Stimulated activated CD8-positive, alpha-beta memory T cell treated with anti-CD3 and anti-CD28 coated beads, Interleukin-2, amount 100 ng/mL, for 1 hour (primary cell): ENCODE measurements at places on chromosomes 3 and 15.

GRCh38 chr3:196931828-196932587, 10.3 kb downstream of the NCBP2 start:
- DNase-seq: no peak

DNA sequence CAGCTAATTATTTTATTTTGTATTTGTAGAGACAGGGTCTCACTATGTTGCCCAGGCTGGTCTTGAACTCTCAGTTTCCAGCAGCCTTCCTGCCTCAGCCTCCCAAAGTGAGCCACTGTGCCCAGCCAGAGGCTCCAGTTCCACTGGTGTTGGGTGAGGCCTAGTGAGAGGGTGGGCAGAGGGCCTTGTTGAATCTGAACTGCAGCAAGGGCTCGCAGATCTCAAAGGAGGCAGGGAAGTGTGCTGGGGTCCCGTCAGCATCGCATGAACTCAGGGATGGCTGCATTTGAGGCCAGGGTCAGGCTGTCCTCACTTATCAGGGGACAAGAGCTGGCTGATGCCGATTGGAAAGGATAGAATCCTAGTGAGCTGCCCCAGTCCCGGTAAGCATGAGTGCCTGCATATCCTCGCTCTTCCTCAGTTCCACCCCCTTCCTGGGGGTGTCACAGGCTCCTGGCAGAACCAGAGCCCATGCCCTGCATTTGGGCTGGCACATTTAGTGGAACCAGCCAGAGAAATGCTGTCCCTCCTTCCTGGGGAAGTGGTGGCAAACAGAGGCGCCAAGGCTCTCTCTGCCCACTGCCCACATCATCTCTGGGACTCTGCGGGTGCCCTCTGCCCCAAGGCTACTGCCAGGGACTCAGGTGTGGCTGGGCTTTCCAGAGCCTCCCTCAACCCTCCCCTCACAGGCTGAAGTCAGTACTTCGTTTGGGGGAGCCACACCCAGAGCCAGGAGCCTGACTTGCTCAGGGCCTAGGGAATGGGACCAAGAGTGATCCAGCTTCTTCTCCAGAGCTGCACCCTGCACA, 24.1 kb downstream of the ALS2CL start:
- no peak for DNase-seq

- no peak for DNase-seq
These were observed 88.8 kb upstream of the PLXND1 start for GRCh38 chr3:129695230-129695629.

DNA sequence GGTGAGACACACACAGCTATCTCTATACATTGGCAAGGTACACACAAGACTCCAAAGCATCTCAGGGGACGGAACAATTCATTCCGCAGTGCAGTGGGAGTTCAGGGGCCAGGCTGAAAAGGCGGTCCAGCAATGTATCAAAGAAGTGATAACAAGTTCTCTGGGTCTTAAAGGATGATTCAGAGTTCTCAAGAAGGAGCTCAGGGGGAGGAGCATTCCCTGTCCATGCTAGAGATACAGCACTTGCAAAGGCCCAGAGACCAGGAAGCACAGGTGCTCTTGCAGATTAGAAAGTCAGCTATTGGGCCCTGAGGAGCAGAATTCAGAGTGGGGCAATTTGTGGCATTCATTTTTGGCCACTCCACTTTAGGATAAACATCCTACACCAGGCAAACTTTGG, 34.9 kb downstream of the MECOM start:
- DNase-seq: no peak

- DNase-seq: no peak
These were observed 855.4 kb upstream of the ARPP21 start for GRCh38 chr3:34783876-34784275.

- no peak for DNase-seq
These were observed 597.2 kb downstream of the EDEM1 start for GRCh38 chr3:5784690-5785089.

- no peak for DNase-seq
These were observed 596.7 kb downstream of the PDCD6IP start for GRCh38 chr3:34394978-34395748.

- no peak for DNase-seq
These were observed 98.7 kb upstream of the IQSEC1 start for GRCh38 chr3:13171704-13172643.

DNA sequence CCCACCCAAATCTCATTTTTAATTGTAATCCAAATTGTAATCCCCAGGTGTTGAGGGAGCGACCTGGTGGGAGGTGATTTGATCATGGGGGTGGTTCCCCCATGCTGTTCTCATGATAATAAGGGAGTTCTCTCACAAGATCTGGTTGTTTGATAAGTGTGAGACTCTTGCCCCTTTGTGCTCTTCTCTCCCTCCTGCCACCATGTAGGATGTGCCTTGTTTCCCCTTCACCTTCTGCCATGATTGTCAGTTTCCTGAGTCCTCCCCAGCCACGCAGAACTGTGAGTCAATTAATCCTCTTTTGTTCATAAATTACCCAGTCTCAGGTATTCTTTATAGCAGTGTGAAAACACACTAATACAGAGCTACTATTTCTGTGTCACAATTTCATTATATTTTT, 88.7 kb downstream of the NCEH1 start:
- no peak for DNase-seq

GRCh38 chr3:175476489-175476888, 617.4 kb downstream of the NAALADL2 start:
- no peak for DNase-seq

DNA sequence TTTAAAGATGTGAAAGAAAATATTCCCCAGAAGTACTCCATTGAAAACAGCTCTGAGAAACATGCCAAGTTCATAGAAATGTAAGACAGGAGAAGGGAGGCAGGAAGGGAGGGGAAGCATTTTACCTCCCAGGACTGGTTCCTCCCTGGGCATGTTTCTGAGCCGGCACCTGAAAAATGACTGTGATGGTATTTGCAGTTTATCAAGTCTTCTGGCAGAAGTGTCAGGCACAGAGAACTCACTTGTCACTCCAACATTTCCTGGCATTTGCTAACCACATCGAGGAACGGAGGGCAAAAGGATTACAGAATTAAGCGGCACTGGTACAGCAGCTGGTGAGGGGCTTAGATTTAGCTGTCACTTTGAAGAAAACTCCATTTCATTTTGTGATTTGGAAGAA, 1054.0 kb downstream of the TUSC7 start:
- no peak for DNase-seq

DNA sequence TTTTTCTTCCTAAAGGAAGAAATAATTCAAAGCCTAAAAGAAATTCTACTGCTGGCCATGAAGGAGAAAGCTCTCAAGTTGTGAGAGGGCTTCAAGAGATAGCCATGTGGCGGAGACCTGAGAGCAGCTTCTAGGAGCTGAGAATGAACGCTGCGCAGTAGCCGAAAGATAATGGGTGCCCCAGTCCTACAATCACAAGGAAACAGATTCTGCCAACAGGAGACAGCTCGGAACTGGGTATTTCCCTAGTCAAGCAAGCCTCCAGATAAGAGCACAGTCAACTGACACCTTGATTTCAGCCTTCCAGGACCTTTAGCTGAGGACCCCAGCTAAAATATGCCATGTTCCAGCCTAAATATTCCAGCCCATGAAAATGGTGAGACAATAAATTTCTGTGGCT, 824.1 kb downstream of the FHIT start:
- no peak for DNase-seq

GRCh38 chr3:57078635-57079473, 18.4 kb downstream of the SPATA12 start:
- no peak for DNase-seq

DNA sequence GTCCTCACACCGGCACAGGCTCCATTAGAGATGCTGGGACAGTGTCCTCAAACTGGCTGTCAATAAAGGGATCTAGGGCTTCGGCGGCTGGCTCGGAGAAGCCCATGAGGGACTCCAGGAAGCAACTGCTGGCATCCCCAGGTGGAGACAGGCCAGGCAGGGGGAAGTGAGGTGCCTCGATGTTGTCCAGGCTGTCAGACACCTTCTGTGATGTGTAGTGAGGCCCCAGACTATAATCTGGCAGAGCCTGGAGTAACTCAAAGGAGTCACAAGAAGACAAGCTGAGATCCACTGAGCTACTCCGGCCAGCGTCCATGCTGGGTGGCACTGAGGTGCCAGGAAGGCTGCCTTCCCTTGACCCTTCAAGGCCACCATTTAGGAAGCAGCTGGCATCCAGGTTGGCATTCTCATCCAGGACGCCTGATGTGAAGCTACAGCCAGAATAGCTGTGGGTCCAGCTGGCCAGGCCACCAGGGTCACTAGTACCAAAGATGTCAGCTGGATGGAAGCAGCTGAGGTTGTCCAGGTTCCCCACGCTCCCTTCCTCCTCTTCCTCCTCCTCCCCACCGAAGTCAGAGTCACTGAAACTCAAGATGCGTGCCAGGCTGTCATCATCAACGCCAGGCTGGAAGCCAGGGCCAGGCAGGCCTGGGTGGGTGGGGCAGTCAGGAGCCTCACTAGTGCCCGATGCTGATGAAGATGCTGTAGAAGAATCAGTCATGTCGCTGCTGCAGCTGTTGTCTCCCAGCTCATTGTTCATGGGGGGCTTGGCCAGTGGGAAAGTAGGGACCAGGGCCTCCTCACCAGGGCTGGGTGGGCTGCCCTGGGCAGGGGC, 10.1 kb downstream of the CSRNP1 start:
- no peak for DNase-seq

- no peak for DNase-seq
These were observed 259.6 kb upstream of the PDZRN3 start for GRCh38 chr3:73884361-73884760.

DNA sequence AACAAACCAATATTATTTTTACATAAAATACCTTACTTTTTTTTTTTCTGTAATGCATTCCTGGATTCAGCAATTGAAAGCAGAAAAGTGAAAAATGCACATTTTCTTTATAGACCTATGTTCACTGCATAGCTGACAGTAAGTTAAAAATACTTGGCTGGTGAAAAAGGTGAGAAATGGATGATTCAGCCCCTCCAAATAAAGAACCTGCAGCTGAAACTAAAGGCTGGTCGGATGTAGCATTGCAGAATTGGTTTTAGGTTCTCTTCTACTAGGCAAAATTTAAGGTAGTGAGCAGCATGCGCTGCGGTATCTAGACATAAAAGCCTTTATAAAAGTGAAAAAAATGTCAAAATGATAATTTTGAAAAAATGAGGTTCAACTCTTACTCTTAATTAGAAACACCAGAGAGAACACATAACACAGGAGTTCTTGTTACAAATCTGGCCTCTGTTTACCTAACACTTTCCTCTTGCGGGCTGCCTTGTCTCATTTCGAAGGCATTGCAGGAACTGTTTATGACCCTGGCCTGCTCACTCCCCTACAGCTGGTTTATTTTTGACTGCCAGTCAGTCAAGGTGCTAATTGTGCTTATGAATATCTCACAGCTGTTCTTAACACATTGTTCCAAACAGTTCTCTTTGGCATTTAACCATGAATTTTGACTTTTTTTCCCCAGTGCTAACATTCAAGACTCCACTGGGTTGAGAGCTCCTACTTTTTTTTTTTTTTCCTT, 455.4 kb upstream of the TBL1XR1 start:
- no peak for DNase-seq

DNA sequence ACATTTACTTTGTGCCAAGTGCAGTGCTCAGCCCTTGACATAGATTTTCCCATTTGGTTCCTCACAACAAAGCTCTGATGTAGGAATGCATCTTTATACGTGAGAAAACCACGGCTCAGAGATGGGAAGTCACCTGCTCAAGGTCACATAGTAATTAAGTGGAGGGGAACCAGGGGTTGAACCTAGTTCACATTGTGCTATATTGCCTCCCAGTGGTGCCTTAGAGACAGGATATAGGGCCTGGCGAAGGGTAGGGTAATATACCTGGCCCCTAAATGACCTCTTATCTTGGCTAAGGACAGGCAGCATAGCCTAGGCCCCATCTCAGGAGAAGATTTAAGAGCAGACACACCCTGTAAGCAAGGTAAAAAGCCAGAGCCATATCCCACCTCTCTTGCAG, 71.5 kb downstream of the FOXP1 start:
- no peak for DNase-seq

DNA sequence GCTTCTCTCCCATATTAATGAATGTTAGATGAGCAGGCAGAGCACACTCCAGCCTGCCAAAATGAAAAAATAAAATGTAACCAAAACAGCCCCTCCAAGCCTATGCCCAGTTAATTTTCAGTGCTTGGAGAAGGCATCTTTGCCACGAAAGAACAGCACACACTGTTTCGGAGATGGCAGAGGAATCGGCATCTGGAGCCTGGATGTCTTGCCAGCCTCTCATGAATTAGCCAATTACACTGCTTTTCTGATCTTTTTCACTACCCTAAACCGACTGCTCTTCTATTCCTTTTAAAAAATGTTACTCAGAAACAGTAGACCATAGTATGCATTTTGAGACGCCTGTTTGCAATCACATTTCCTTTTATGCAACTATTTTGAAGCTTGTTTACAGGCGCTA, 249.6 kb downstream of the TLE3 start:
- DNase-seq: no peak

- no peak for DNase-seq
These were observed 56.5 kb downstream of the OTOL1 start for GRCh38 chr3:161552984-161553560.

- DNase-seq: no peak
These were observed 282.7 kb downstream of the CNTN3 start for GRCh38 chr3:74331711-74332110.

DNA sequence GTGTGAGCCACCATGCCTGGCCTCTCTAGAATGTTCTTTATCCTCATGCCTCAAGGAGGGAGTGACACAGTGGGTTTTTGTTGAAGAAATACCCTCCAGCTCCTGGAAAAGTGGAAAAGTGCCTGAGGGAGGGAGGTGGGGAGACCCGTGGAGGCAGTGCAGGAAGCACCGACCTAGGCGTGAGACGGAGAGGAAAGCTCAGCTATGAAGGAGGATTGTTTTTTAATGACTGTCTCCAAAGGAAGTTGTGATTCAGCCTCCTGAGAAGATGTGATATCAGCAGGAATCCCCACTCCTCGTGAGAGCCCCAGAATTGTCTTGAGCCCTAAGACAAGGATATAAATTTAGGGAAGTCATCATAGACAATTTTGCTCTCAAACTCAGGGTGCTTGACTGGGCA, 21.7 kb downstream of the RPLP1 start:
- no peak for DNase-seq

DNA sequence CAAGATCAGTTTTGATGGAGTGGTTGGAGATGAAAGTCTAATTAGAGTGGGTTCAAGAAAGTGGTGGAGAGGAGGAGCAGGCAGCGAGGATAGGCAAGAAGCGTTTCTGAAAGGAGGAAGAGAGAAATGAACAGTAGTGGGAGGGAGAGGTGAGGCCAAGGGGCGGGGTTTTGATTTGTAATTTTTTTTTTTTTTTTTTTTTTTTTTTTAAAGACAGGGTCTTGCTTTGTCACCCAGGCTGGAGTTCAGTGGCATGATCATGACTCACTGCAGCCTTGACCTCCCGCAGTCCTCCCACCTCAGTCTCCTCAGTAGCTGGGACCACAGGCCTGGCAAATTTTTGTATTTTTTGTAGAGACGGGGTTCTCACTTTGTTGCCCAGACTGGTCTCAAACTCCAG, 36.6 kb downstream of the MRAS start:
- no peak for DNase-seq

DNA sequence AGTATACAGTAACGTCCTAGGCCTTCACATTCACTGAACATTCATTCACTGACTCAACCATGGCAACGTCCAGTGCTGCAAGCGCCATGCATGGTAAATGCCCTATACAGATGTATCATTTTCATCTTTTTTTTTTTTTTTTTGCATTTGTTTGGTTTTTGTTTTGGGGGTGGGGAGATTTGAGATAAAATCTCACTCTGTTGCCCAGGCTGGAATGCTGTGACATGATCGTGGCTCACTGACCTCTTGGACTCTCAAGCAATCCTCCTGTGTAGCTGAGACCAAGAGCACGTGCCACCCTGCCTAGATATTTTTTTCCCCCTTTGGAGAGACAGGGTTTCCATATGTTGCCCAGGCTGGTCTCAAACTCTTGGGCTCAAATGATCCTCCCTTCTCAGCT, 37.4 kb downstream of the SUSD5 start:
- no peak for DNase-seq

GRCh38 chr15:27214961-27215360, 244.0 kb downstream of the GABRG3 start:
- no peak for DNase-seq
